ENCODE measurements at places on chromosomes 7 and 10.

DNA sequence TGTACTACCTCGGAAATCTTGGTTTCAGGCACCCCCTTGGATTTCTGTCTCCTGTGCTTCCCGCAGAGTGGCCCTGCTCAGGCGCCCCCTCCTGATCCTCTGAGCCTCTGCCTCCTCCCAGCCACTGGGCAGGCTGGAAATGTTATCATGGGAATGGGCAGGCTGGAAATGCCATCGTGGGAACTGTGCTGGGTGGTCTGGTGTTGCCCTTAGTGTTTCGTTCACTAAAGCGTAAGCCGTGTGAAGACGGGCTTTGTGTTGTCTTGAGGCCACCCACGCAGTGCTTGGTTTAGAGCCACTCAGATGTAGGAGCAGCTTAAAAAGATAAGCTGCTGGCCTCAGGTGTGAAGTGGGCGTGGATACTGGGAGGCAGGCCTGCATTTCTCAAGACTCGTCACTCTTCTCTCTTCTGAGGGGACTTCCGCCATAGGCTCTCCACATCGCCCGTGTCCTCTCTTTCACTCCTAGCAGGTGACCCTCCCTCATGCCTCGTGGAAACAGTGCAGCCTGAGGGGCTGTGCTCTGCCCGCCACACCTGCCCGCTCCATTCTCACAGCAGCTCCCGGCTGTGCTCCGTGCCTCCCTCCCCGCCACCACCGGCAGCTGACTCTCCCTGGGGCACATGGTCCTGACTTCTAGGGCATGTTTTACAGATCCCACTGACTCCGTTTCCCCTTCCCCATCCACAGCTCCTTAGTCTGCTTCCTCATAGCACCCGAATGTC lies 28.5 kb downstream of the PPP2R2D start:
- DNase-seq = no peak

GRCh38 chr10:102856758-102857424 lies 2.8 kb downstream of the BORCS7 start:
- DNase-seq = no peak

DNA sequence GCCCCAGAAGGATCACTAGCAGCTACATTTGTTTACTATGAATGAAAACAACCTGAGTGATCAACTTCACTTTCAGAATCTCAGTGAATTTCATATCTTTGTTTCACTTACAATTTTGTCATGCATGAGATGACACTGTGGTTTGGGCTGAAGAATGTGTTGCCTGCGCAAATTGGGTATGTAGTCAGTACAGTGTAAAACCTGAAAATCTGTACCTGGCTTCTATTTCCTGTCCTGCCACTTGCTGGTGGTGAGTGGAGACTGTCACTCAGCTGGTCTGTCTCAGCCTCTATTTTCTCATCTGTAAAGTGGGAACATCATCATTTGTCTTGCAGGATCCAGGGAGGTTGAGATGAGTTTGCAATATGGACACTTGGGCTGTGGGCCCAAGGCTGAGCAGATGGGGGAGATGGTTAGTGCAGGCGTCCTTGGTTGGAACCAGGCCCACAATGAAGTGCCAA lies 118.0 kb downstream of the WDFY4 start:
- no peak for DNase-seq

DNA sequence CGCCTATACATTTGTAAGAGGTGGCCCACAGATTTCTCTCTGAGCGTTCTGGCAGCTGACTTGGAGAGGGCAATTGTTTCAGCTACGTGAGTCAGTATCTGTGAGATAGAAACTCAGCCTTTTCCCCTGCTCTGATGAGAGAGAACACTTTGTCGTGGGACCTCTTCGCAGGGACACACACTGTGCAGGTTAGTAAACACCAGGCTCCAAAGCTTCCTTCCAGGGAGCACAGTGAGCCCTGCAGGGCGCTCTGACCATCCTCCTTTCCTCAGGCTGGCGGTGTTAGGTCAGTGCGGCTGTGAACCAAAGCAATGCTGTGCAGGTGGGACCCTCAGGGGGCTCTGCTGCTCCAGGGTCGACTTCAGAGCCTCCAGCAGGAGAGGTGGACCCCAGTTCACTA lies 152.2 kb upstream of the TCF7L2 start:
- no peak for DNase-seq

DNA sequence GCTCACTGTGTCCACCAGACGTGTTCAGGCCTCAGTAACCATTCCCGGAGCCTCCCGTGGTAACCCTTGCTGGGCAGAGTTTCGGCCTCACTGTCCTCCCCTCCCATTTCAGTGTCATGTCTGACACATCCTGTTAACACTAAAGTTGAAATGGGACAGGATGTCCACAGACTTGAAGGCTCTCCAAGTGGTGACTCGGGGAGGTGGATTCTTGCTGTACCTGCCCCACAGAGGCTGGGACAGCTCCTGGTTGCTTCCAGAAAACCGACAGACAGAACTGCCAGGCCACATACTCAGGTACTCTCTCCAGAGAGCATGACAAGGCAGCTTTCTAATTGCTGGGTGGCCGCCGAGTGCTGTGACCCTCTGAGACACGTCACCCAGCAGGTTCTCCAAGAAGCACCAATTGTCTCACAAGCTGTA lies 17.9 kb upstream of the CYTH3 start:
- no peak for DNase-seq

DNA sequence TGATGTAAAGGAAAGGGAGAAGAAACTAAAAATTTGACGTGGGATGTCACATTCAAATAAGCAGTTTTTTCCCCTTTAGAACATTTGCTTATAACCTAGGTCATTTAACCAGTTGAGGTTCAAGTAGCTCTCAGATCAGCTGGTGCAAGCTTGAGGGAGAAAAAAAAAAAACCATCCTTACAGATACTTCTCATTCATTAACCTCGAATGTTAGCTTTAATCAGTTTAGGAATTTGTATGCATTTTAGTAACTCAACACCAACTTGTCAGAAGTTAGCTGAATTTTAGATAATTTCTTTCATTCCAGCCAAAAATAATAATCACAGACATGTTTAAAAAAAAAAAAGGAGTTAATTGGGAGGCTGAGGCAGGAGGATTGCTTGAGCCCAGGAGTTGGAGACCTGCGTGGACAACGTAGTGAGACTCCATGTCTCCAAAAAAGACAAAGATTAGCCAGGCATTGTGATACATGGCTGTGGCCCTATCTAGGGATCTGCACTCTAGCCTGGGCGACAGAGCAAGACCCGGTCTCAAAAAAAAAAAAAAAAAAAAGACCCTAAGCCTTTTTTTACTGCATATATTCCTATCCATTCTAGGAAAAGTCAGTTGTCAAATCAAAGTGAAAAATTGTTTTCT lies 46.2 kb downstream of the BMPR1A start:
- no peak for DNase-seq

DNA sequence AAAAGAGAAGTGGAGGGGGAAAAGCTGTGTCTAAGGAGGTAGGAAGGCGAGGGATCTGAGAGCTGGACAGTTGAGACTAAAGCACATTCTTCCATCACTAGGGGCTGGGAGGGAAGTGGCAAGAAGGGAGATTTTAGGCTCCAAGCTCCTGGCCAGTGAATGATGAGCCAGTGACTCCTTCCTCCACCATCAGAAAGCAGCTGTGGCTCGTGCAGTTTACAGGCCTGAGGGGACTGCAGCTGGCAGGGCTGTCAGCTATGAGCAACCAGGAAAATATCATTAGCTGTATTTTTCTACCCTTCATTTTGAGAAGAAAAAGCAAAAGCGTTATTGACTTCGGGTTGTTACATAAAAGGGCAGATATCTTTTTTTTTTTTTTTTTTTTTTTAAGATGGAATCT lies 60.7 kb downstream of the GPAM start:
- no peak for DNase-seq

GRCh38 chr7:51324206-51324898 lies 7.7 kb upstream of the COBL start:
- no peak for DNase-seq

DNA sequence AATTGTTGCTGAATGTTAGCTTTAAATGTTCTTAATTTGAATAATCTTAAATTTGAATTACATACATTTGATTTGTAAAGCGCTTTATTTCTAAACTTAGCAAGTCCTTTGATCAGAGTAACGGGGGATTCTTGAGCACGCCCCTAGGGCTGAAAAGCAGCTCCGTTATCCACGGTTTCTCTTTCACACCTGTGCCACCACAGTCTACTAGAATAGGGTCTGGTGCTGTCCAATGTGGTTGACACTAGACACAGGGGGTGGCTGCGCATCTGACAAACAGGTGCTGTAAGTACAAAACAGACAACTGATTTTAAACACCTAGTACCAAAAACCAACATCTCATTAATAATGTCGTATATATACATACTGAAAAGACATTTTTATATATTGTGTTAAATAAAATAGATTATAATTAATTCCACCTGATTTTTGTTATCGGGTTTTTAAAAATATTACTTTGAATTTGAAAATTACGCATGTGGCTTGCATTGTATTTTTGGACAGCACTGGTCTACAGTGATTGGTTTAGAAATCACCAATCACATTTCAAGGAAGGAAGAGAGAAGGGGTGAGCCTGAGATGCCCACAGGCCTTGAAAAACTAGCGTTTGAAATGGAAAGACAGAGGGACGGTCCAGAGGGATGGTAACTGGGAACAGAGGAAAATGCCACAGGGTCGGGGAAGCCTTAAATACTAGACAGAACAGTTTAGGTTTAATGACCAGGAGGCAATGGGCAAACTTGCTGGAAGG lies 7.3 kb downstream of the SEPHS1 start:
- DNase-seq = no peak

DNA sequence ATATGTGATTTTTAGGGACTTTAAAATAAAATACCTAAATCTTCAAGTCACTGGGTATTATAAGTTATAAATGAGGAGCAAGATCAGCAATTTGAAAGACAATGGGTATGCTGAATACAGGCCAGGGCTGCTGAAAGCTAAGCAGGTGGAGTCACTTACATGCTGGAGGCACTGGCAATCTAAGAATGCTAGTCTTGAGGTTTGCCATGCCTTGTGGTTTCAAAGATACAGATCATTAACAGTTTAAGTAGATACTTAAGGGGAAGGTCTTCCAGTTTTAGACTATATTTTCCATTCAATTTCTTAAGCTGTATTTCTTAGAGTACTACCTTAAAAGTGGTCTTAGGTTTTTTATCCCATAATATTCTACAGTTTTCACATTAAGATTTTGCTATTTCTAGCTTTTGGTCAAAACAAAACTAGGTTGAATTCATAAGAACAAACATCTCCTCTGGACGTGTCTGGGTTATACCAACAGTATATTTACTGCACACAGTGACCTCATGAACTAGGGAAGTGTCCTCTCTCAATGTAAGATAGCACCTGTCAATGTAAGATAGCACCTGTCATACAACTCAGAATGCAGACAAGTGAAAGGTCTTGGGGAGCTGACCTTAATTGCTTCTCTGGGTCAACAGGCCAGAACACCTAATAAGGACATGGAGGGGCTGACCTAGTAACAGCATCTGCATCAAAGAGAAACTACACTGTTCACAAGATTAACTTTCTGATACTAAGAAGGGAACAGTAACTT lies 2.0 kb downstream of the SRI start:
- DNase-seq = peak; percentile 69

DNA sequence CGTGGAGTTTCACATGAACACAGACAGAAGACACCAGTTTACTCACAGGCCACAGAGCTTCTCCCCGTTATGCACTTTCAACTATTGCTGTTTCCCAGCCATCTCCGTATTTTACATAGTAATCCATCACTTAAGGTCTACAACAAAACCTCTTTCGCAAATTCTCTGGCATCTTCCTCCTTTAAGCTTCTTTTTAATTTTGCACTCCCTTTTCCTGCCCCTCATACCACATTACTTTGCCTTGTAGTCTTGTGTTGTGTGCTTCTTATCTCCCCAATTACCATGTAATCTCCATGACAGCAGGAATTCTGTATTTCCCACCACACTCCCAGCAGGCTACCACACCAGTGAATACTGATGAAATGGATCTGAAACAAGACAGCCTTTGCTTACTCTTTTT lies 87.3 kb downstream of the ODAD2 start:
- no peak for DNase-seq

DNA sequence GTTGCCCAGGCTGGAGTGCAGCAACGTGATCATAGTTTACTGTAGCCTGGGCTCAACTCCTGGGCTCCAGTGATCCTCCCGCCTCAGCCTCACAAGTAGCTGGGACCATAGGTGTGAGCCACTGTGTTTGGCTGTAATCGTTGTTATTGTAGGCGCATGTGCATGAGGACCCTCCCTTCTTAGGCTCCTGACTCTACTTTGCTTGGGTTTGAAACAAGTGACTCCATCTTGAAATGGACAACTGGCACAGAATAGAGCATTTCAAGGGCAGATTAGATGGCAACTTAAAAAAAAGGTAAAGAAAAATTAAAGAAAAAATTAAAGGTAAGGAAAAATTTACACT lies 15.4 kb upstream of the GIMAP8 start:
- no peak for DNase-seq

- peak; percentile 44 for DNase-seq
Measured at GRCh38 chr7:115009139-115009538, 87.2 kb downstream of the MDFIC start.

DNA sequence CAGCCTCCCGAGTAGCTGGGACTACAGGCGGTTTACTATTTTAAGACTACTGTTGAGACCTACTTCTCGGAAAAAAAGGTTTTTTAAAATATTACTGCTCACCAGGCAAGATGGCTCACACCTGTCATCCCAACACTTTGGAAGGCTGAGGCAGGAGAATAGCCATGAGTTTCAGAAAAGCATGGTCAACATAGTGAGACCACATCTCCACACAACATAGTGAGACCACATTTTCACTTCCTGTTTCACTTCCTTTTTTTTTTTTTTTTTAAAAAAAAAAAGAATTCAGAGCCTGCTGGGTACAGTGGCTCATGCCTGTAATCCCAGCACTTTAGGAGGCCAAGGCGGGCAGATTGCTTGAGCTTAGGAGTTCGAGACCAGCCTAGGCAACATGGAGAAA lies 46.5 kb downstream of the SVOPL start:
- peak; percentile 32 for DNase-seq

DNA sequence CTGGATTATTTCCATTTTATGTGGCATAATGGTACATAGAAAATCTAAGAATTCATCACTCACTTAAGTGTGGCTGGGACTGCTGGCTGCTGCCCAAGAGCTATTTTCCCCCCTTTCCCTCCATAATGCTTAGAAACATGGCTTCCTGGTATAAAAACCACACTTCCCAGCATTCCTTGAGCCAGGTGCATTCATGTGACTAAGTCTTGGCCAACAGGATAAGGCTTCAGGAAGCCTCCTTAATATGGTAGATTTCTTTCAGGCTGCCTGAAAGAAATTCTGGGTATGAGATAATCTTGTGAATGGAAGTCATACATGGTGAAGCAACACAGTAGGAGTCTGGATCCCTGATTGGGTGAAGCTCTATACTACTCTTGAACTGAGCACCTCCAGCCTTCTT lies 178.0 kb downstream of the JAZF1 start:
- no peak for DNase-seq

DNA sequence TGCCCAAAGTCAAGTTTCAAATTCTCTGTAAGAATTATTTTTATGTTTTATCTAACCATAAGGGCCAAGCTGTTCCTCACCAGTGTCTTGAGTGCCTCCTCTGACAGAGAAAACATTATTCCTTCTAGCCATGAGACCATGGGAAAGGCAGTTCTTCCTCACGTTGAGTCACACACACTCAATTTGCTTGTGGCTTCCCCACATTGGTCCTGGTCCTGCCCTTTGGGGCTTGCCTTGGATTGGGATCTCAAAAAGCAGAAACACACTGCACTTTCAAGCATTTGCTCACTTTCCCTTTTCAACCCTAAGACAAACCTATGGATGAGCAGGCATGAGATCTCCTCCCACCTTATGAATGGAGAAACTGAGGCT lies 248.3 kb upstream of the IGFBP3 start:
- no peak for DNase-seq

- DNase-seq = no peak
Measured at GRCh38 chr7:137642031-137642430, 204.7 kb downstream of the DGKI start.

All from RPMI8226 (cell line).